DMS153 (cell line): ENCODE measurements at places on chromosomes 7 and 10.

GRCh38 chr10:45286980-45287379, 28.4 kb downstream of the OR13A1 start:
- DNase-seq, result no peak

DNA sequence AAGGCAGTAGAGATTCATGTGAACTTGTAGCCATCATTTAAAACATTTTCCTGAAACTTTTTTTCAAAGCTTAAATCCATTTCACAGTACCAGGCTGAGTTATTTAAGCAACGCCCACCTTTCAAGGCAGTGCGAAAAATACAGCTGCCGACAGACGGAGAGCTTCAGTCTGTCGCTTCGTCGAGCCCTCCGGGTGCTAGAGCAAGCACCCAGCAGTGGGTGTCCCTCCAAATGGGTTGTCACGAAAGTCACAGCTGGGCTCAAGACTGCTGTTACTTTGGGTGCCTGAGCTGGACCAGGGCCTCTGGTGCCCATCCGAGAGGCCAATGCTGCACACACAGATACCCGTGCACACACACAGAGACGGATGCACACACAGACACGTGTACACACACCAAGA, 135.6 kb downstream of the TCERG1L start:
- no peak for DNase-seq

- DNase-seq, result no peak
Observed at GRCh38 chr10:99977916-99978315, 31.8 kb downstream of the DNMBP start.

GRCh38 chr10:83835945-83836745, 303.2 kb upstream of the GHITM start:
- no peak for DNase-seq

- DNase-seq, result no peak
Observed at GRCh38 chr10:94680544-94680943, 3.0 kb upstream of the CYP2C18 start.

DNA sequence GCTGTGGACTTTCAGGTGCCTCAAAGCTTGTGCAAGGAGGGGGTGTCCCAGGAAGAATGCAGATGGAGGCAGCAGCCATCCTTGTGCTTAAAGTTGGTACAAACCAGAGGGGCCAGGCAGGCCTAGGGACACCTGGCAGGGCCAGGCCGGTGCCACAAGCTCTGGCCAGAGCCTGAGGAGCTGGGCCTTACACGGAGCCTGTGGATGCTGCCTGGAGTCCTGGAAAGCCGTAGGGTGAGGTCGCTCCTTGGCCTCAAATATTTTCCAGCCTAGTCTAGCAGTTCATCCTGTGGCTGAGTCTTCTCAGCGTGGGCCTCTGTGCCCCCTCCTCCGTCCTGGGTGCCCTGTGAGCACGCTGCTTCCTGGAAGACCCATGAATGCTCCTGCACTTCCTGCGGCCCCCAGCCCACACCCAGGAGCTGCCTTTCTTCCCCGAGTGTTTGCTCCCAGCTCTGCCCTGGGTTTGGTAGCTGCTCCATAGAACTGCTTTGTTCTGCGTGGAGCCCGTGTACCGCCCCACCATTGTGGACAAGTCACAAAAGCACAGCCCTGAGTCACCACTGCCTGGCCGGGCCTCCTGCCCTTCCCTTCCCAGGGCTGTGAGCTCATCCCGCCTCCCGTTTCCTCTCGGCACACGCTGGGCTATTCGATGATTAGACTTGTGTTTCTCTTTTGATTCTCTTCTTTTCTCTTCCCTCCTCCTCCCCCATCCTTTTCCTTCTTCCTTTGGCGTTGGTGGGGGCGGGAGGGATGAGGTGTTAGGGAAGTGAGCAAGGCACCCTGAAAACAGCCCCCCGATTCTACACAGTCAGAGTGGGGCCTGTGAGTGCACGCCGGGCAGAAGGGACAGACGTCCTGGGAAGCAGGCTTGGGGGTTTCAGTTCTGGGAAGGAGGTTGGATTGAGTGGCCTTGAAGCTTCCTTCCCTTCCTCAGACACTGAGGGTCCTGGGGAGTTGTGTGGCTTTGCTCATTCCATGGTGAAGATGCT, 73.2 kb upstream of the SHH start:
- DNase-seq, result no peak

- no peak for DNase-seq
Observed at GRCh38 chr10:103676851-103677417, 178.4 kb downstream of the SH3PXD2A start.

- no peak for DNase-seq
Observed at GRCh38 chr7:135441791-135442190, 68.1 kb downstream of the CNOT4 start.

DNA sequence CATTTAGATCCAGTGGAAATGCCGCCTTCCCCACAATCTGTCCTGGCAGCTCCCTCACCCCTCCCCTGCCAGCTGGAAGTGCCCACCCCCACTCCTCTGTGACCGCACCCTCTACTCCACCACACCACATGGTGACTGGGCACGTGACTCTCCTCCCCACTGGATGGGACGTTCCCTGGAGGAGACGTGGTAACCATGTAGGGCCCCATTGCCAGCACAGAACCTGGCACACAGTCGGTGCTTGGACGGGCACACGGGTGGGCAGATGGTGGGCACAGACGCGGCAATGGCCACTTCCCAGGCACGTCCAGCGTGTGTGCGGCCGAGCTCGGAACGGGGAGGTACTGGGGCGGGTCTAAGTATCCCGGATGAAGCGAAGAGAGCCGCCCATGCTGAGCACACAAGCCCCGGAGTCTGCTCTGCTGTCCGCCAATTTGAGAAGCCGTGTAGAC, 245.6 kb downstream of the MAD1L1 start:
- no peak for DNase-seq

DNA sequence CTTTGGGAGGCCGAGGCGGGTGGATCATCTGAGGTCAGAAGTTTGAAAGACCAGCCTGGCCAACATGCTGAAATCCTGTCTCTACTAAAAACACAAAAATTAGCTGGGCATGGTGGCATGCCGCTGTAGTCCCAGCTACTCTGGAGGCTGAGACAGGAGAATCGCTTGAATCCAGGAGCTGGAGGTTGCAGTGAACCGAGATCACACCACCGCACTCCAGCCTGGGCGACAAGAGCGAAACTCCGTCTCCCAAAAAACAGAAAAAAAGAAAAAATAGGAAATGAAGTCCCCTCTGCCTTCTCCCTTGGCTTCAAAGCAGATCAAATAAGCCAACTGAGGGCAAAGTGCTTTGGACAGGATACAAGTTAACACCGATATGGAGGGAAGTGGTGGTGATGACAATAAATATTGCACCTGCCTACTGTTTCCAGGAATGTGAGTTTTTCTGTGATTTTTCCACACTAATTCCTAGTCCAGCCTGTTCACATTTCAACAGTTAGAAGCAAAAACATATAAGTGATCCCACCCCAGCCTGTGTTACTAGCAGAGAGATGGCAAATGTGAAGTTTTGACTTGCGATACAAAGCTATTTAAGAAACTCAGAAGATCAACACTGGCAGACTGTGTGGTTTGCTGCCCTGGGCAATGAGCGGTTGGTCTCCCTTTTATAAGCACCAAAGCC, 291.2 kb upstream of the AOAH start:
- DNase-seq, result no peak

- no peak for DNase-seq
Observed at GRCh38 chr7:129557686-129558481, 53.6 kb upstream of the NRF1 start.
